ENCODE measurements at places on chromosomes 12 and 14.

DNA sequence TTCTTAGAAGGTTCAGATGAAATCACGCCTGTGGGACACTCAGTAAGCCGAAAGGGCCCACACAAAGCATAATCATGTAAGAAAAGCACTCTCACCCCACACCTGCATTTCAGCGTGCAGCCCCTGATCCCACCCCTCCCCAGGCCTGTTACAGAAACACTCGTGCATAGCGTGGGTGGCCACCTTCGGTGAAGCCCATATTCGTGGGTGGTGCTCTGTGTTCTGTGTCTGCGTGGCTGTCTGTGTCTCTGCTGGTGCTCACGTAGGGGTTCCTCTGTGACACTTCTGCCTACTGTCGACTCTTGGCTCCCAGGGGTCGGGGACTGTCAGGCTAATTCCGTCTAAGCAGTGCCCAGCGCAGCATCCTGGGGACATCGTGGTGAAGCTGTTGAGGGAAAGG lies 74.0 kb downstream of the B4GALNT3 start:
- DNase-seq = no peak

DNA sequence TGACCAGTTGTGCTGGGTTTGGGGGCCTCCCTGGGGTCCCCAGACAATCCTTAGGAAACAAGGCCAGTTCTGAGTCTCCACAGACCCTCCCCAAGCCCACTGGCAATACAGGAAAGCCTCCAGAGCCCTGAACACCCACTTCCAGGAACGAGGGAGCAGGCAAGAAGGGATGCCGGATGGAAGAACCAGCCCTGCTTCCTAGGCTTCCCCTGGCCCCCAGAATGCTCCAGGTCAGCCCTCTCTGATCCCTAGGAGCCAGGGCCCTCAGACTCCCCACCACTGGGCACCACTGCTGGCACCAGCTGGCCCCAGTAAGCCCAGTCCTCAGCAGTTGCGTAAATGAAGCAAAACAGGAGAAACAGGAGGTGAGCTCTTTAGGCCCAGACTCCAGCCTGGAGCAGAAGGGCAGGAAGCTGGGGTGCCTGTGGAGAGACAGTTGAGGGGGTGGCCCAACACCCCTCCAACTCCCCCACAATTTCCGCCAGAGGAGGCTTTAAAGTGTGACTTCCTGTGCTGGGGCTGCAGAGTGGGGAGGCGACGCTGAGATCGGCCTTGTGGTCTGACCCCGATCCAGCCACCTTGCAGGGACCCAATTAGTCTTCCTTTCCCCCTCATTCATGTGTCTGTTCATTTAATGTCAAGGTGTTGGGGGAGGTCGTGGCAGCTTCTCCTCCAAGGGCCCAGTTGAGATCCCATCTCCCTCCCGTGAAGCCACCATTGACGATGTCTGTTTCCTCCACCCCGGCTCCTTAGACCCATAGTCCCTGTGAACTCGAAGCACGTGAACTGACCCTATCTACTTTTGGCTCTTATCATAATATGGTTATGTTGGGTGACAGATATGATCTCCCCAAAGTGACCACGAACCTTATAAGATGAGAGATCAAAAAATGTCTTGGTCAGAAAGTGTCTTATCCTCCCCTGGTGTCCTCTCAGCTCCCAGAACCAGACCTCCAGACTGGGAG lies 4.7 kb downstream of the TNFRSF1A start:
- no peak for DNase-seq

- DNase-seq = peak; percentile 76
These were observed 18.1 kb downstream of the VSX2 start for GRCh38 chr14:74257078-74257940.

- no peak for DNase-seq
These were observed 231.2 kb upstream of the PLEKHG7 start for GRCh38 chr12:92471551-92471950.

GRCh38 chr12:57837864-57838562 lies 8.5 kb downstream of the CTDSP2 start:
- DNase-seq = no peak

DNA sequence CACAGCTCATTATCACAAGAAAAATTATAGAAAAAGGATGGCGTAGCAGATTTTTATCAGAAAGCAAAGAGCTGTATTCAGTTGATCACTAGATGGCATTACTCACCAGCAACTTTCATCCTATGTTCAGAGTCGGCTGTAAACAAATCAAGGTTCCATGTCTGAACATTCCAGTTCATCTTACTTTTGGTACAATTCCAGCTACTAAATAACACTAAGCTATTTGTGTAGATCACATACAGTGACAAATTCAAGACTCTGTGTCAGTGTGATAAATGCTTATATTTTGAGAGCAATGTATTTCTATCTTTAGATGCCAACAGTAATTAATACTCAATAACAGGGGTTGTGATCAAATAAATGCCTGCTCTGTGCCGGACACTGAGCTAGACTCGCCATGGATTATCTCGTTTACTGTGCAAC lies 30.1 kb downstream of the NRDE2 start:
- DNase-seq = no peak

- no peak for DNase-seq
These were observed 187.0 kb downstream of the DACT1 start for GRCh38 chr14:58824796-58825195.

- no peak for DNase-seq
These were observed 9.2 kb downstream of the ARHGEF25 start for GRCh38 chr12:57620245-57620935.

GRCh38 chr12:32264961-32265360 lies 134.4 kb upstream of the FGD4 start:
- no peak for DNase-seq

- no peak for DNase-seq
These were observed 9.6 kb downstream of the SUSD6 start for GRCh38 chr14:69620981-69621380.

GRCh38 chr14:52003324-52003723 lies 14.0 kb downstream of the RTRAF start:
- no peak for DNase-seq

DNA sequence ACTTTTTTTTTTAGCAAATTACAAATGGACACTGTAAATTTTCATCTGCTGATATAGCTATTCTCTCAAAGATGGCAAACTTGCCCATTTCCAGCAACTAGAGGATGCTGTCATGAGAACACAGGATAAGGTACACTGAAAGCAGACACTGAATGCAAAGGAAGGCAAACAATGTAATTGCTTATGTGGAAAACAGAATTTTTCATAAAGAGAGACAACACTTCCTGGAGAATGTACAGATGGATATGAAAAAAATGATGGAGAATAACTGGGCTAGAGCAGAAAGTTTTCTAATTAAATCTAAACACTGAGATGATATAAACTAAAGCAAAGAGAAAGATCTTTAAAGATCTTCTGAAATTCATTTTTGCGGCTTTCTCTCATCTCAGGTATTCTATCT lies 581 bp downstream of the CD69 start:
- DNase-seq = no peak

DNA sequence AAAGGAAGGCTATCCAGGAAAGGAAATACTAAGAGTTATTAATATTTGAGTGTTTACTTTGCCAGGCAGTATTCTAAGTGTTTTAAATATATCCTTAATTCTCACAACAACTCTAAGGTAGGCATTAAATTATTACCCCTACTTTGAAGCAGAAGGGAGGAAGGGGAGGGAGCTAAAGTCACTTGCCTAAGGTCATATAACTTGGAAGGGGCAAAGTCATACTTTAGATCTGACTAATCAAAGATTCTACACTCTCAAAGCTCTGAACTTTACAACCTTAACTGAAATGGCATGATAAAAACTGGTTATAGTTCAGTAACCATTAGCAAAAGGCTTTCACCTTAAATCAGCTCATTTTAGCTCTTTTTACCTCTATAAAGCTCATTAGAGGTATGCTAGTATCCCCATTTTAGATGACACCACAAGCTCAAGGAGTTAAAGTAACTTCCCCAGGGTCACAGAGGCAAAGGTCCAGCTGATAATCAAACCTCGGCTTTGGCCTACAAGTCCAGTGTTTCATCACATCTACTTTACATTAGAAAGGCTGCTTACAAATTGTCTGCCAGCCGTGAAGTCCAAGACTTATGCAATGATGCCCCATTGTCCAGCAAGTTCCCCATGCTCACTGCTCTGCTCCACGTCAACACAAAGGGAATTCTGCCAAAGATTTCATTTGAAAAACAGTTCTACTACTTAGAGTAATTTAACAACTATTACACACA lies 223.9 kb downstream of the MED13L start:
- DNase-seq = no peak

GRCh38 chr12:108837239-108837638 lies 20.1 kb downstream of the SSH1 start:
- DNase-seq = no peak

- DNase-seq = no peak
These were observed 16.3 kb downstream of the LUM start for GRCh38 chr12:91094957-91095356.

- DNase-seq = no peak
These were observed 52.0 kb upstream of the SYNE2 start for GRCh38 chr14:63800651-63801375.

GRCh38 chr14:79246173-79246572 lies 965.1 kb downstream of the DIO2 start:
- no peak for DNase-seq

DNA sequence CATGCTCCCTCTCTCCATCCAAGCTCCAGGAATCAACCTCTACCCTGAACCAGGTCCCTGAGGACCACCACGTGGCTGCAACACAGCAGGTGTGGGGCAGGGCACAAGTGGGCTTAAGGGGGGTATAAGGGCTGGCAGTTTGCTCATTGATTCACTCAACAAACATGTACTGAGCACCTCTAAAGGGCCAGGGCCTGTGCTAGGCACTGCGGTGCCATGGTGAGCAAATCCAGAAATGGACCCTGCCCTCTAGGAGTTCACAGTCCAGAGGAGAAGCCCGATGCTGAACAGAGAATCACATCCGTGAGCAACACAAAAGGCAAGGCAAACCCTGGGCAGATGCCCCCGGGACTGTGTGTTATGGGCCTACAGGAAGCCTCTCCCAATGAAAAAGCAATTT lies 6.5 kb upstream of the AQP2 start:
- DNase-seq = no peak

- DNase-seq = no peak
These were observed 45.7 kb downstream of the ESRRB start for GRCh38 chr14:76421662-76422061.

DNA sequence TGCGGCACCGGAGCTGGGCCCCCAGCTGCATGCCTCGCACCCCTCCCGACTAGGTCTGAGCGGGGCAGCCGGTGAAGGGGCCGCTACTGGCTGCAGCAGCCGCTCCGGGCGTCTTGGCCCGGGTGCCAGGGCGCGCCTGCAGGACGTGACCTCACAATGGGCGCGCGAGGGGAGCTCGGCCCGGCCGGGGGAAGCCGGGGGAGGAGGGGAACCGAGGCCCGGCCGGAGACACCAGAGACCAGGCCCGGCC lies 353 bp downstream of the BAG5 start:
- peak; percentile 23 for DNase-seq

- DNase-seq = no peak
These were observed 99.3 kb downstream of the KIF21A start for GRCh38 chr12:39343665-39344064.
